PC-9 (cell line): ENCODE measurements at places on chromosomes 6 and 20.
A peak's percentile ranks its signal among the peaks of the same experiment; 100 is the strongest.

DNA sequence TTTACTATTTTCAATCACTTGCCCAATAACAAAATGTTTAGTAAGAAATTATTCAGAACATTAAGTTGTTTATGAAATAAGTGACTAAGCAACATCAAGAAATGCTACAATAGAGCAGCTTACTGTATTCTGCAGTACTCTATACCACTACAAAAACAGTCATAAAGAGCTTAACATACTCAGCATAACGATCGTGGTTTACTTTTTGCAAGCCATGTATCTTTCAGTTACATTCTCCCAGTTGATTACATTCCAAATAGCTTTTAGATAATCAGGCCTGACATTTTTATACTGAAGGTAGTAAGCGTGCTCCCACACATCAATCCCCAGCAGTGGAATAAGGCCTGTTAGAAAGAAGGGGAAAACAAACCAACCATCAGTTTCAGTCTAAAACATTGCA is 10.7 kb downstream of the SOD2 start:
- DNase-seq = no peak

GRCh38 chr6:83169106-83169505 is 24.0 kb downstream of the PGM3 start:
- DNase-seq = no peak

GRCh38 chr6:118784641-118785164 is 109.2 kb upstream of the ASF1A start:
- DNase-seq = no peak

DNA sequence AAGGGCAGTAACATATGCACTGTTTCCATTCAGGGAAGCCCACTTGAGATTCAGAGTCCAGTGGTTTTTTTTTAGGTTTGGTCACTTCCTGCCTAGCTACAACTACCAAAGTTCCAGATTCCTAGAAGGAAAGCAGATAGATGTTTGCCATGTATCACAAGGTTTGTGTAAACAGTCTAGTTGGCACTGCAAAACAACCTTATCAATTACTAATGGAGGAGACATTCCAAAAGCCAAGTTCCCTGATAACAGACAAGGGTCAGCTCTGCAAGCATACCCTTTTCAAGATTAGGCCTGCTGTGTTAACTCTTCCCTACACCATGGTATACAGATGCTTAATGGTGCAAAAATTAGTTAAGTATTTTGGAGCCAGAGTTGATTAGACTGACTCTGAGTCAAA is 141.3 kb upstream of the GLP1R start:
- no peak for DNase-seq

- no peak for DNase-seq
These were observed 711.1 kb downstream of the KIF16B start for GRCh38 chr20:15862178-15862577.

DNA sequence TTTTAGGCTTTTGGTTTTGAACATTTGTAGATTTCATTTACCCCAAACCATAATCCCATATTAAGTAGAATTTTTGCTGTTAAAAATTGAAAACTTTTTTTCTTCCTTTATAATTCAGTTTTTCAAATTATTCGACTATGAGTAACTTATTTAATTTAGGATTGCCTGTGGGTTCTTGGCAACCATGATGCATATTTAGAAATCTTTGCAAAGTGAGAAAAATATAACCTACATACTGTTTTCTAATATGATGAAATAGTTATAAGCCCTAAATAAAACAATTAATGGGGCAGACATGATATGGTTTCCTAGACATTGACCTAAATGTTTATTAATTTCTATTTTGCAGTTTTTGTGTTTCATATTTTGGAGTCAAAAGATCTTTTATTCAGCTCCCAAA is 23.6 kb downstream of the NEDD9 start:
- DNase-seq = no peak

GRCh38 chr20:53636540-53637097 is 43.0 kb upstream of the ZNF217 start:
- no peak for DNase-seq

- no peak for DNase-seq
These were observed 118.4 kb upstream of the TRAF3IP2 start for GRCh38 chr6:111724039-111724438.

- DNase-seq = peak; percentile 76
These were observed 56.1 kb downstream of the HDDC2 start for GRCh38 chr6:125245523-125246264.
